Right ventricle myocardium superior (tissue), 1 donor: ENCODE measurements at places on chromosomes 12 and 14.

GRCh38 chr12:131835616-131836171 lies 7.5 kb downstream of the MMP17 start:
- DNase-seq = no peak

- no peak for DNase-seq
Observed at GRCh38 chr14:20522332-20522731, 17.0 kb downstream of the RNASE10 start.

DNA sequence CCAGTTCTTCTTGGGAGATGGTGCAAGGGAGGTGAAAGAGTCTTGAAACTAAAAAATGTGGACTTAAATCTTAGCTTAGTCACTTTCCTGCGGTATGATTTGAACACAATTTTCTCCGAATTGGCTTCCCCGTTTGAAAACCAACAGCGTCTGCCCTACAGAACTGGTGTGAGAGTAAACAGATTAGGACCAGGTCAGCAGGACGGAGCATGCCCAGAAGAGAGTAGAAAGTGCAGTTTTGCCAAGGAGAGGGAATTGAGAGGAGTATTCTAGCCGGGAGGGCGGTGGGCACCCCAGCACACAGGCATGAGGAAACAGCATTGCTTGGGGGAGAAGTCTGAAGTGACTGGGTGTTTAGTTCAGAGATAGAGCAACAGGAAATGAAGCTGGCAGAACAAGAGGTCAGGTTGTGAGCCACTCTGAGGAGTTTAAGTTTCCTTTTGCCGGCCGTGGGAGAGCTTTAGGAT lies 927.1 kb downstream of the VRK1 start:
- DNase-seq = no peak

DNA sequence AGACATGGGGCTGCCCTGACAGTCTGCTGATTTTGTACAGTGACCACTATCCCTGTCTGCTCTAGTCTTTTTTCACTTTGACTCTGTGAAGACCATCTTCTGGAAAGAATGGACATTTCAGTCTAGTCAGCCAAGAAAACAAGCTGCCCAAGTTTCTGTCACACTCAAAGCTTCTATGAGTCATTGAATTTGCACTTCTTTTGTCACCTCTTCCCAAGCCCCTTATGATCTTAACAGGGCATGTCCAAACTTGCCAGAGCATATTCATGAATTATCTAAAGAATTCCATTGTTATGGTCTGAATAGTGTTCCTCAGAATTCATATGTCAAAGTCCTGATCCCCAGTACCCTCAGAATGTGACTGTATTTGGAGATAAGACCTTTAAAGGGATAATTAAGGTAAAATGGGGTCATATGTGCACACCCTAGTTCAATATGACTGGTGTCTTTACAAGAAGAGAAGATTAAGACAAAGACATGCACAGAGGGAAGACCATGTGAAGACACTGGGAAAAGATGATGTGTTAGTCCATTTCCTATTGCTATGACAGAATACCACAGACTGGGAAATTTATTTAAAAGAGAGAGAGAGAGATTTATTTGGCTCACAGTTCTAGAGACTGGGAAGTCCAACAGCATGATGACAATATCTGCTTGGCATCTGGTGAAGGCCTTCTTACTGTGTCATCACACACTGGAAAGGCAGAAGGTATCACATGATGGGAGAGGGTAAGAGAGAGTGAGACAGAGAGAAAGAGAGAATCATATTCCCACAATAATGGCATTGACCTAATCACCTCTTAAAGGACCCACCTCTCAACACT lies 242.6 kb downstream of the BTG1 start:
- no peak for DNase-seq

DNA sequence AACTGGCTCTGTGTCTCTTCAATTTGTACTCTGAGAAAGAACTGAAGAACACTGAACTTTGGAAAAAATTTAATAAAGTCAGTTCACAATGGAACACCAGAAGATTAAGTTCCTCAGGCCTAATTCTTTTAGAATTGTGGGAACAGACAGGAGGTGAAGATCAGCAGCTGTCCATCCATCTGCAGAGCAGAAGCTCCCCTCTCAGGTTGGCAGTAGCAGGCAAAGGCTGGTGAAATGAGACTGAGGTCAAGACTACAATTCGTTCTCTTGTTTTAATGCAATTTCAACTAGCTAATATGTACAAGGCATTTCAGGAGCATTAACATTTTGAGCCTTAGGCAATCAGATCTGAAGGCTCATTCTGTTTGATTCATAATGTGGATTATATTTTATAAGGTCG lies 10.3 kb upstream of the TRHDE start:
- no peak for DNase-seq

GRCh38 chr14:35632676-35633075 lies 98.7 kb downstream of the INSM2 start:
- no peak for DNase-seq

DNA sequence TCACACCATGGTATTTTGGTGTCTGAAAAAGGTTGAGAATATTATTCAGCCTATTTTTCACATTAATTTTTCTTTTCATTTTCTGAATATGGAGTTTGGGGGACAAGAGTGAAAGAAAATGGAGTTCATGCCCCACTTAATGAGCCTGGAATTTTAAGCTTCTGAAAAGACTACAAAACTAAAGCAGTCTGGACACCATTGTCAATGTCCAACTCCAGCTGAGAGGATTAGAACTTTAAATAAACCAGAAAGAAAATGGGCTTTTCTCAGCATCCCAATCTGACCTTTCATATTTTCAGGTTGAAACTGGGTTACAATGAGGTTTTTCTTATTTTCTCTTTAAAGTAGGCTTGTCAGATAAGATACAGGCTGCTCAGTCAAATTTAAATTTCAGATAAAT lies 207.7 kb downstream of the SLC6A15 start:
- no peak for DNase-seq

GRCh38 chr12:94140556-94140955 lies 7.8 kb upstream of the PLXNC1 start:
- DNase-seq = no peak

GRCh38 chr14:86003998-86004397 lies 474.1 kb downstream of the FLRT2 start:
- DNase-seq = no peak

GRCh38 chr14:81565441-81566290 lies 32.0 kb upstream of the SEL1L start:
- DNase-seq = no peak

DNA sequence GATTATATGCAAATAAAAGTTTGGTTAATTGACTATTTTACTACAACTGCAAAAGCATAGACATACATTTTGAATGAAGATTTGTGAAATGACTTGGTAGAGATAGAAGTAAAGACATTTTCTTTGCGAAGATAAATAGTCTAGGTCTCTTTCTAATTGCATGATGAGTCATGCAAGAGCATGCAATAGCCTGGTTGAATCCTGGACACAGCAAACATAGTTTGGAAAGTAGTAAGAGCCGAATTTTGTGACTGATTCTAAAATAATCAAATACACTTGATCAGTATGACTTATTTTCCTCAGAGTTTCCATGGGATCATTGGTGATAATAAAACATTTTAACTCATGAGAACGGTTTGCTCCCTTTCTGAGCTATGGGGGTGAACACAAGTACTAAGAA lies 27.7 kb upstream of the CAND1 start:
- no peak for DNase-seq

GRCh38 chr12:56110571-56110970 lies 5.9 kb upstream of the RPL41 start:
- no peak for DNase-seq

DNA sequence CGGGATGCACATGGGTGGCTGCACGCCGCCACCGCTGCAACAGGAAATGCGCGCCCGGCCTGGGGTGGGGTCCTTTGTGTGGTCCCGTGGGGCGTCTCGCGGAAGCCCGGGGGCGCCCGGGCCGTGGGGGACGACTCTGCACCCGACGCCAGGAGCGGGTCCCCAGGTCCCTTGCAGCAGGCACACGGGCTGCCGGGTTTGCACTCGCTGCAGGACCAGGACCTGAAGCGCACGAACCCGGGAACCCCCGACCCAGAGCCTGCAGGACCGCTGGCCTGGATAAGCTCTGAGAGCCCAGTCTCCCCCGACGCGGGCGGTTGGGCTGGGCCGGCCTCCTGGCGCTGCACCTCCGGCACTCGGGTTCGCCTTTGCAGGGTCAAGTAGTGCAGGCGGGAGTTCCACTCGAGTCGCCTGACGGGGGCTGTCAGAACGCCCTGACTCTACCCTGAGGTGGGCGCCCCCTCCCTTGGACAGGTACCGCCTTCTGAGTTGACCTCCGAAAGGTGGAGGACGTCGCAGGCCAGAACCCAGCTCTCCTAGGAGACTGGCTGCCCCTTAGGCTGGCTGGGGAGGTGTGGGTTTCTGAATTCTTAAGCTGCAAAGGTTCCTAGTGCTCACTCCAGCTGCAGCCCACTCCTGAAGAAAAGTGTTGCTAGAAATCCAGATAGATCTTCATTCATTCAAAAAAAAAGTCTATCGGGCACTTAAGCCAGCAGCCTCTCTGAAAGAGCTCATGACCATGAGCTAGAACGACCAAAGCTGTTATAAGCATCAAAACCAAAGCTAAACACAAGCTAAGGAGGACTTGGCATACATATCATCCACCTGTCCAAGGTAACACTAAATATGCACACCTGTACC lies 68.0 kb downstream of the RNF34 start:
- DNase-seq = no peak

DNA sequence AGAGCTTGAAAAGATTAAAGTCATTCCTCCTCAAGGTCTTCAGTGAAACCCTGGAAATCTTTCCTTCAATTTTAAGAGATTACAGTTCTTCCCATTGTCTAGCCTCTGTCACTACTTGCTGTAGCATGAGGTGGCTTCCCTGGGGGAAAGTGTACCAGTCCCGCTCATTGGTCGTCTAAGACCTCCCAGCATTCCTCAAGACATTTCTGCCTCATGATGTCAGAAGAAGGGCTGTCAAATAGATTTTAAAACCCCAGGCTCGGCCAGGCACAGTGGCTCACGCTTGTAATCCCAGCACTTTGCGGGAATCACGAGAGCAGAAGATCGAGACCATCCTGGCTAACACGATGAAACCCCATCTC lies 46.7 kb downstream of the SMUG1 start:
- DNase-seq = no peak

DNA sequence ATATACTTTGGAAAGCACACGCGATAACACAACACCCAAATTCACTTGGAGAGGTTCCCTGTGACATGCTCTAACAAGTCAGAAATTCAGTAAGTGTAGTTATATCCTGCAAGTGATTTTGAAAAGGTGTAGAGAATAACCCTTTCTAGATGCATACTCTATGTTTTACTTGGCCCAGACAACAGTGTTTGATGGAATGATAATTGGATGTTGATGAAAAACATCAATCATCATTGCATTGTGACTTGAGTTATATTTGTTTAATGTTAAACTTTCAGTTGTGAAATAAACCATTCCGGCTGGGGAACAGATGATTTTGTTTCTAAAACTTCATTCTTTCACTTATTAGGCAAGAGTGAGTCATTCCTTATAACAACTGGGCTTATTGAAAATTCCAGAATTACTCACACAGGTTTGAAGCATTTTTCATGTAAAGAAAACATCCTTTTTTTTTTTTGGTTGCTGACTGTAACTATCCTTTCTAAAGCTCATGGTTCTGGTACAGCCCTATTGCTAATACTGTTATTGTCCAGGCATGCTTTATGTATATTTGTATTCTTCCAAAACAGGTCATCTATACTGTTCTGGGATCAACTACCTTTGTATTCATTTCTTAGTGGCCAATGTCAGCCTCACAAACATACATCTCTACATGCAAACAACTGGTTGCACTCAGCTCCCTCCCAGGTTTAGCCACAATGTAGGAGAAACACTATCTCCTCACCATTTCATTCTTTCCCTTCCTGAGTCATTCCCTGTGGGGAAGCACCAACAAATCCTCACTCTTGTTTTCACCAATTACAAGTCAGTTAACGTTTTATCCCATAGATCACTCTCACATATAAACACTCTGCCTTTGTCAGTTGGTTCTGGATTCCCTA lies 121.2 kb upstream of the LRIG3 start:
- no peak for DNase-seq

DNA sequence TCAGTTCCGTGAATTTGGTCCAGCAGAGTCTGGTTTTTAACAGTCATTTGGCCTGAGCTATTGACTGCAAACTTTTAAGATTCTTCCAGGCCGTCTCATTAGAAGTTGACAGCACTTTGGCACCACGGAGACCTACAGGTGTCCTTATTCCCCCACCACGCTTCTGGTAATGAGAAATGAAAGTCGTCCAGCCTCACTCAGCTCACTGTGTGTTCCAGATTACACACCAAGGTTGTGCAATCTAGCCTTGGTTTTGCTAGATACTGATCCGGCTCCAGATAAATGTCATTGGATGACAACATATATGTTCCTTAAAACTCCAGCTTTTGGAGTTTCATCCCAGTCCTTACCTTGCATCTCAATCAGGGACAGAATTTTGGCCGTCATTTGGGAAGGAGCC lies 210.4 kb downstream of the CHST11 start:
- no peak for DNase-seq

DNA sequence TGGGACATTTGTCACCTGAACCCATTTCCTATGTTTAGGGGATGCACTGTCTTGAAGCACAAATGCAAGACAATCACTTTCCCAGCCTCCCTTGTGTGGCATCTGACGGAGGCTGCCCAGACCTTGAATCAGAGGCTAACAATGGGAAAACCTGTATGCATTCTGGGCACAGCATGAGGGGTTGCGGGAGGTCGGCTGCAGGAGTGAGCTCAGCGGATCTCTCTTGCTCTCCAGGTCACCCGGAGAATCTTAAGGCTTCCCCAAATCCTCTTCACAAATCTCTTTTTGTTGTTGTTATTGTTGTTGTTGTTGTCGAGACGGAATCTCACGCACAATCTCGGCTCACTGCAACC lies 15.3 kb downstream of the NFKBIA start:
- DNase-seq = peak; percentile 14

DNA sequence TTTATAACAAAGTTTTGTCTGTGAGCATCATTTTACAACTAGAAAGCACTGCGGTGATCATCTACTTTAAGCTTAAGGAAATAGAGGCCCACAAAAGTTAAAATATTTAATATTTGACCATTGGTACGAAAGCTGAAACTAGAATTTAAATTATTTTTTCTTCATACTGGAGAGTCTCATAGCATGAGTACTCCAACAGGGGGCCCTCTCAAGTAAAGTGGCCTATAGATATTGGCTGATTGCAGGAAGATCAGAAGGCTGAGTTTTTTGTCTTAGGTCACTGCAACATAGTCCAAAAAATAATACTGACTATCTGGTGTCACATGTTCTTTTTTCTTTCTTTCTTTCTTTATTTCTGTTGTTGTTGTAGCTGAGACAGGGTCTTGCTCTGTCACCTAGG lies 75.3 kb upstream of the ZDHHC17 start:
- no peak for DNase-seq

- DNase-seq = peak; percentile 52
Observed at GRCh38 chr12:53751336-53752191, at the start of gene CISTR. TSS of gene CISTR (minus strand) at chr12:53751979.

- no peak for DNase-seq
Observed at GRCh38 chr14:43360239-43360638, 1146.8 kb downstream of the FSCB start.
